CD4-positive, alpha-beta T cell treated with Interleukin-10 for 1 hour (primary cell): ENCODE measurements at places on chromosomes 4 and X.

GRCh38 chr4:7713757-7714156 is 225.9 kb downstream of the AFAP1 start:
- DNase-seq, result no peak

- DNase-seq, result no peak
Observed at GRCh38 chrX:136865270-136866158, 15.0 kb downstream of the RBMX start.

- no peak for DNase-seq
Observed at GRCh38 chr4:142265536-142265935, 580.6 kb downstream of the INPP4B start.

- no peak for DNase-seq
Observed at GRCh38 chr4:1874201-1874600, 3.0 kb downstream of the NSD2 start.

DNA sequence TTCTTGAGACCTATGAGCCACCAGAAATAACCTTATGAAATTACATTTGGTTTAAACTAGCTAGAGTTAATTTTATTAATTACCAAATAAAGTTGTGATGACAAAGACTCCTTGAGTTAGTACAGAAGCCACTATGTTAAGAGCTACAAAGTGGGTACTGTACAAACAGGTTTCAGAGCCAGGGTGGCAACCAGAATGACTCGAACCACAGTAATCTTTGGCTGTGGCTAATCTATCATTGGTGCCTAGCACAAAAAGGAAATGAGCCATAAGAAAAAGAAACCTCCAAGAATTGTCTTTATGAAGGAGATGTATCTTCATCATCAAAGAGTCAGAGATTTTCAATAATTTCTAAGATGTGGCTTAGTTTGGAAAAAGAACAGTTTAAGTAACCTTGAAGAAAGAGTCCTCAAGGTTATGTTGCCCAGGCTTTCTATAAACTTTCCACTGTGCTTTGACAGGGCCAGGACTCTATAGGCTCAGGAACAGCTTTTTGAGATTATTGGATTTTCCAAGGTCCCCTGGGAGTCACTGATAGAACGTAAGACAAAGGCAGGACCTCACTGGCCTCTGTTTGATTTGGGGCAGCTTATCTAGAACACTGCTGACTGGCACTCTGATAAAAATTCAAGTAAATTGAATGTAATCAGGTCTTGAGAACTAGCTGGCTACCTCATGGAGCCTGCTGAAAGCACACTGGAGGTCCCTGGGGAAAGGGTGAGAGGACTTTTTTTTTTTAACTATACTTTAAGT is 777.7 kb downstream of the STIM2 start:
- no peak for DNase-seq

- DNase-seq, result no peak
Observed at GRCh38 chr4:10345381-10345784, 111.8 kb downstream of the ZNF518B start.

- DNase-seq, result peak; percentile 70
Observed at GRCh38 chr4:83219344-83220331, 65.0 kb downstream of the COQ2 start.

GRCh38 chr4:152981278-152981677 is 45.2 kb downstream of the FHDC1 start:
- no peak for DNase-seq

- DNase-seq, result no peak
Observed at GRCh38 chrX:132956421-132957210, 1.8 kb downstream of the HS6ST2 start.

- DNase-seq, result no peak
Observed at GRCh38 chrX:108261549-108262203, 170.1 kb downstream of the ATG4A start.

- no peak for DNase-seq
Observed at GRCh38 chr4:120995266-120996010, 72.9 kb upstream of the PRDM5 start.

- no peak for DNase-seq
Observed at GRCh38 chr4:71147261-71147660, 153.8 kb downstream of the DCK start.

DNA sequence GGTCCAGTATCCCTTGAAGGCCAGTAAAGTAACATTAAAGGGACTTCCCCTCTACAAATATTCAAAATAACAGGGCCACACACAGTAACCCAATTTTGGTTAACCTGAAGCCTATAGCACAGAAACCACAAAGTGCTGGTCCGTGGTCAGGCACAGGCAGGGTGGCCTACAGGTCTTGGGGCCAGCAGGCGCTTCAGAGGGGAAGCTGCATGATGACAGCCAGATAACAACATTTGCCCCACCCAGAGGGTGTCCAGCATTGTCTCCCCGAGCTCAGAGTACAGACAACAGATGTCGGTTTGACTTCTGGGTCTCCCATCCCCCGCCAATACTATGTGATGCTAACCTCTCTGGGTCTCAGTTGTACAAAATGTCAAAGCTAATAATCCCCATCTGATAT is 51.1 kb downstream of the SH3KBP1 start:
- DNase-seq, result no peak

GRCh38 chr4:70863099-70863790 is 23.6 kb upstream of the GRSF1 start:
- DNase-seq, result no peak

GRCh38 chrX:13864264-13864663 is 47.4 kb upstream of the GPM6B start:
- no peak for DNase-seq

DNA sequence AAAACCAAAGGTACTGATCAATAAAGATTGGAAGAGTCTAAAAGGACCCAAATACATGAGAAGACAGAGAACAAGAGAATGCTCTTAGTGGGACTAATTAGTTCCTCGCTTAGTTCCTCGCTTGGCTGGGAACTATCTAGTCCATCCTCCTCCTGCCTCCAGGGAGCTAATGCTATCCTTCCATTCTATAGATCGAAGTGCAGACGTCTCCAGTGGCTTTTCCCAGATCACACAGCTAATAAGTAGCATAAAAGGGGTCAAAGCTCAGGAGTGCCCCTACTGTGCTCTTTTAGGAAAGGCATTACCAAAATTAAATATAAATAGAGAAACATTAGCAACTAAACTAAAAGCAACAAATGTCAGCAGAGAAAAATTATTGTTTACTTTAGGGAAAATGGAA is 42.3 kb upstream of the PPARGC1A start:
- DNase-seq, result no peak

GRCh38 chrX:3815896-3816664 is 102.6 kb upstream of the PRKX start:
- DNase-seq, result peak; percentile 27

GRCh38 chr4:48133669-48134068 is 381 bp downstream of the TXK start:
- no peak for DNase-seq

- peak; percentile 28 for DNase-seq
Observed at GRCh38 chrX:39773923-39774773, 323.6 kb downstream of the BCOR start.

- DNase-seq, result no peak
Observed at GRCh38 chrX:135024526-135024925, 2.2 kb upstream of the RTL8B start.

DNA sequence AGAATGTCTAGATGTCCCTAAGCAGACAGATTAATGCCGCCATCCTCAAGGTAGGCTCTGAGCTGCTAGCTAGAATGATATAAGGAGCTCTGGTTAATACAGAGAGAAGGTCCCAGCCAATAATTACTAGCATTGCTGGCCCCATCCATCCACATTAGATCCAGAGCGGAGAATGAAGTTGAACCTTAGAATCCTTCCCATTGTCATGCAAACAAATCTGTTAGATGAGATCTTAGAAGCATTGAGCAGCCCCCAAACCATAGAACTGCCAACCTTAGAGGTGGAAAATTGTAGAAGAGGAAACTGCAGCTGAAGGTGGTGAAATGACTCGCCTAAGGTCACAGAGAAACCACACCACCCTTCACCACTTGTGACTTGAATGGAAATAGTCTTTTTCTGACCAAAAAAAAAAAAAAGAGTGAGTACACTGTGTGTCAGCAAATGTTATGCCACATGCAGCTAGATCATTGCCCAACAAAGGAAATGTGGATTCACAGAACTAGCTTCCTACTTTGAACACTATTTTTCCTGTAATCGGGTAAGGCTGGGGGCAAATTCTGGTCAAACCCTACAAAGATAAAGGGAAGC is 162.1 kb downstream of the SMIM20 start:
- peak; percentile 40 for DNase-seq

DNA sequence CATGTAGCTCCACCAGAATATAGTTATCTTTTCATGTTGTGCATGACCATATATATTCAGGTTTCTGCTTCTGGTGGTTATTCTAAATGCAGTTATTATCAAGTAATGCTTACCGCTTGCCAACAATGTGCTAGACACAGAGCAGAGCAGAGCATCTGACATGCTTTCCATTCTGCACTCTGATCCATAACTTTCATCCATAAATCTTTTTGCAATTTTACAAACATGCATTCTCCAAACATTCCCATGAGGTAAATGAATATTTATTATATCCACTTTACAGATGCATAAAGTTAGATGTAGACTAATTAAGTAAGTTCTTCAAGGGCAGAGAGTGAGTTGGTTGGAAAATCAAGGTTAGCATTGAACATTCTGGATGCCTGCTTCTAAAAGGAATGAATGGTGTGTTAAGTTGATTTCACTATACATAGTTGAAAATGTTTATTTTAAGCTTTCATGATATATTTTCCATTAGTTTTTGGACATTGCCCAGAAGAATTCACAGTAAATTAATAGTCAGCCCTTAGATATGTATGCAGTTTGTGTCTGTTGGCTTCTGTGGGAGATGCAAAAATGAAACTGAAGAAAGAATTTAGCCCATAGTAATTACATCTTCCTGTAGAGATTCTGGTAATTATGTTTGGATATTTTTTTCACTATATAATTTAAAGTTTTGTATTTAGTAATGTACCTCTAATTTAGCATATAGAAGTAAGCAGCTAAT is 867.8 kb downstream of the CCSER1 start:
- no peak for DNase-seq

- DNase-seq, result peak; percentile 16
Observed at GRCh38 chr4:2511645-2512131, 24.8 kb upstream of the FAM193A start.

- no peak for DNase-seq
Observed at GRCh38 chrX:137227151-137227550, 193.4 kb upstream of the GPR101 start.

DNA sequence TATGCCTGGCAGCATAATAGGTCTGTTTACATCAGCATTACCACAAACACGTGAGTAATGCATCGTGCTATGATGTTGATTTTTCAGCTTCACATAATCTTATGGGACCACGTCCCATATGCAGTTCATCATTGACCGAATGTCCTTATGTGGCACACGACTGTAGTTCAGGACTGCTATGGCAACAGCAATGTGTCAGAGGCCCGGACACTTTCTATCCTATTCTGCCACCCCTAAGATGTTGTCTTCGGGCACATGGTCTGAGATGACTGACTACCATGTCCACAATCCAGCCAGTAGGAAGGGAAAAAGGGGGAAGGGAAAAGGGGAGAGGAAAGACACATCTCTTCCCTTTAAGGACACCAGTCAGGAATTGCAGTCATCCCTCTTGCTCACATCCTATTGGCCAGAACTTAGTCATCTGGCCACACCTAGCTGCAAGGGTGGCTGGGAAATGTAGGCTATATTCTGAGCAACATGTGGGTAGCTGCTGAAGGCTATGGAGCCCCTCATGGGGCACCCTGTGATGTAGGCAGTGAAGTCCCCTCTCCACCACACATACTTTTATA is 196.0 kb upstream of the RBPJ start:
- DNase-seq, result no peak

DNA sequence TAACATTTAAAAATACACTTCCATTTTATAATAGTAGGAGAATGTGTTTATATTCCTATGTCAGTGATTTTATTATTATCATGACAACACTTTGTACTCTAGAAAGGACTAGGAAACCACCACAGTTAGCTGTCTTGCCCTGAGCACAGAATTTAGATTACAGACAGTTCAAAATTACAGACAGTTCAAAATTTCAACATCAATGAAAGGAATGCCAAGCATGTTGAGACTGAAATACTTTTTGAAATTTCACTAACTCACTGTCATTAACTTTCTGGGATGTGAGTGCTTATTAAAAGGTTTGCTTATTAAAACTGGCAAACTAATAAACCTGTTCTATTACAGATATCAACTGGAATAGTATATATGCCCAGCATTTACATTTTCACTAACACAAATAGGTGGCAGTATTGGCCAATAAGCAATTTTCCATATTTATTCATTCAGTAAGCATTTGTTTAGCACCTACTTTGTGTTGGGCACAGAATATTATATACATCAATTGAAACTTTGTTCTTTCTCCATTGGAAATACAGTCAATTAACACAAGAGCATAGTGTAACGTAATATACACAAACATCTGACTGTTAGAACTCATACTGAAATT is 179.4 kb downstream of the FBXW7 start:
- no peak for DNase-seq

DNA sequence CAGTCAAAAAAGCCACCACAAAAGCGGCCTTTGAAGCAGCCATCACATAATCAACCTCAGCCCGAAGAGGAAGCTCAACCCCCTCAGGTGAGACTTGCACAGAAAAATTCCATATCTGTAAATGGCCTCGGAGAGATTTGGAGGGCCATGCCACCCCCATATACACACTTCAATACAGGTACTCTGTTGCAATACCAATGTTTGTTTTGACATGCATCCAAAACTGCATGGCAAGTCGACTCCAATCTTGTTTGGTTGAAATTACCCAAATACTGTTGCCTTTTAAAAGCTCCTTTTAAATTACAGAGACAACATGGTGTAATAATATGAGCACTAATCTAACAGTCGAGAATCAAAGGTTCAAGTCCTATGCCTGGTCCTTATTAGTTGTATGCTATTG is 5.9 kb downstream of the ENAM start:
- no peak for DNase-seq

DNA sequence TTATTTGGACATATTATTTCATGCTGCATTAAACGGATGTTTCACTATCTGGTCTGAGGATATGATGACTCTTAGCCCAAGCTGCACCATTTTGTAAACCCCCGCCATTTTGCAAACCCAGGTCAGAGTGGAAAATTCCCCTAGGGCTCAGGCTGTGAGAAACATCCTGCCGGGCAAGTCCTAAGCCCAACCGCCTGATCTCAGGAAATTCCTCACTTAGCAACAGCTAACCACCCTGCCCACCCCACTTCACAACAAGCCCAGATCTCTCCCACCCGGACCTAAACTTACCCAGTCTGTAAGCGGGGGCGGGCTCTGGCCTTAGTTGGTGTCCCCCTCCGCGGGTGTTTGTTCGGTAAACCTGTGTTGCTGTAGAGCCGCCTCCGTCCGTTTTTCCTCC is 2747.1 kb downstream of the PCDH7 start:
- DNase-seq, result no peak

DNA sequence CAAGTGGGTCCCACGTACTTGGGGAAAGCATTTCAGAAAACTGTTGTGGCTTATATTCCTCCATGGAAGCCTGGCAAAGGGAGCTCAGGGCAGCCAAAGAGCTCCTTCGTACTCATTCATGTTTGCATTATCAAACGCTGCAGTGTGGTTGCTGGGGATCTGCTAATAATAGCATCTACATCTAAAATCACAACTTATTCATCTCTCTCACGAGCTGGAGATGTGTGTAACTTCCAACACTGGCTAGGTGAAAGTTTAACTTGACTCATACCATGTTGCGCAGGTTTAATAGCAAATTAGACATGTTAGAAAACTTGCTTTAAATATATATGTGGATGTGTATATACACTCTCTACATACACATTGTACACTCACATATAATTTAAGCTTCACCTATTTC is 415.1 kb downstream of the AFF2 start:
- no peak for DNase-seq

- no peak for DNase-seq
Observed at GRCh38 chrX:46263494-46263893, 281.7 kb downstream of the ZNF674 start.

GRCh38 chr4:20496068-20496467 is 204.2 kb upstream of the PACRGL start:
- no peak for DNase-seq
